ENCODE measurements at places on chromosomes 1 and 21. TPM values are rescaled to one million over a fixed set of nuclear protein-coding genes. Genes with fewer than 3 reads are reported as not detected.

DNA sequence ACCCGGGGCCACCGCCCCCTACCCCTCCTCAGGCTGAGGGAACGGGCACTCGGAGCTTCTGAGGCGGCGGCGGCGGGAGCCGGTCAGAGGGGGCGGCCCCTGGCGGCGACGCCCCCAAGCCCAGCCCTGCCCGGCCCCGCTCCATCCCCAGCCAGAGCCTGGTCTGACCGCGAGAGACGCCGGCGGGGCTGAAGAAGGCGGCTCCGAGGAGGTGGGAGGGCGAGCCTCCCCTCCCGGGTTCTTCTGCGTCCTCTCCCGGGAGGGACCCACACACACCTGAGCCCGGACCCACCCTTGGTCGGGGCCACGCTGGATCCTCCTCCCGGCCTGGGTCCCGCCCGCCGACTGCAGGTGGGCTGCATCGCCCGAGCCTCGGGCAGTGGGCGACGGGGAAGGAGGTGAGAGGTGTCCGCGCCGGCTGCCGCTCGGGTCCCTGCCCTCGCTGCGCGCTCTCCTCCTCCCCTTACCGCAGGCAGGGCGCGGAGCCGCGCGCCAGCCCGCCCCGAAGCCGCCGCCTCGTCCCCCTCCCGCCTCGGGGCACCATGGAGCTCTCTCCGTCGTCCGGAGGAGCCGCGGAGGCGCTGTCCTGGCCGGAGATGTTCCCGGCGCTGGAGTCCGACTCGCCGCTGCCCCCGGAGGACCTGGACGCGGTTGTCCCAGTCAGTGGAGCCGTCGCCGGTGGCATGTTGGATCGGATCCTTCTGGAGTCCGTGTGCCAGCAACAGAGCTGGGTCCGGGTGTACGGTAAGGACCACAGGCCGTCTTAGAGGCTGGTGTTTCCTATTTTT, at the start of gene RASAL2:
Gene RASAL2, plus strand, starts transcription at position 154 of the 788 bp plus-strand sequence. Its CDS starts 389 bp downstream, at position 543.
- H3K27ac ChIP-seq: peak within 1 kb of the TSS; percentile 88
- peak; percentile 80 for DNase-seq
- H3K4me3 ChIP-seq: peak within 1 kb of the TSS; percentile 73

DNA sequence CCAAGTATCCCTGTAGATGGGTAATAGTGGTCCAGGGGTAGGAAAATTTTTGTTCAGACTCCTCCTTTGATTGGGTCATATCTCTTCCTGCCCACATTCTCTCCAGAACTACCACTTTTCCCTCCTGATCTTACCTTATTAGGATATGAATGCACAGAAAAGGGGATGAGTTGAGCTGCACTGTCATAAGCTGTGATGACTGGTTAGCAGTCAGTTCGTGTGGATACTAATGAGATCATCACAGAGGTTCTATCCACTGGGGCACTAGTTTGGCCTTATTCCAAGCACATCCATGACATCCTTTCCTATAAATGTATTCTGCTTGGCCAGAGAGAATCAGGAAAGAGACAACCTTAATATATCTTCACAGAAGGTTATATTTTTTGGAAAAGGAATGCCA, 22.1 kb upstream of the TBX15 start:
- DNase-seq: no peak
- H3K4me1 ChIP-seq: peaks cover 8% of the 10 kb centered on the region
- H3K27ac ChIP-seq: no peak overlapping the region
- H3K4me3 ChIP-seq: no peak overlapping the region
- peaks cover 29% of the 10 kb centered on the region for H3K27me3 ChIP-seq
- no peaks in the 10 kb centered on the region for H3K36me3 ChIP-seq

DNA sequence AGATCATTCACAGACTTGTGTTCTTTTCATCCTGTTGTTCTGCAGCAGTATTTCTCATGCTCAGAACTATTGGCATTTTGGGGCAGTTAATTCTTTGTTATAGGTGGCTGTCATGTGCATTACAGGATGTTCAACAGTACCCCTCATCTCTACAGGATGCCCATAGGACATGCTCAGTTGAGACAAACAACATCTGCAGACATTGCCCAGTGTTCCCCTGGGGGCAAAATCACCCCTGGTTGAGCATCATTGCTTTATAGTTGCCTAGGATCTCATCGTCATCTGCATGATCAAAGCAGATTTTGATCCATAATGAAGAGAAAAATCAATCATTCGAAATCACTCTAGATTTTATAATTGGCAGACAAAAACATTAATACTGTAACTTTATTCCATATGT, 222.5 kb upstream of the CACYBP start:
- H3K27ac ChIP-seq: no peak overlapping the region
- H3K4me1 ChIP-seq: no peaks in the 10 kb centered on the region
- no peaks in the 10 kb centered on the region for H3K36me3 ChIP-seq
- H3K4me3 ChIP-seq: no peak overlapping the region

GRCh38 chr1:175742790-175743459, 470 bp downstream of the TNR start:
- no peaks in the 10 kb centered on the region for H3K27me3 ChIP-seq
- H3K27ac ChIP-seq: no peak overlapping the region
- no peak for DNase-seq

Gene LAMC1
- total RNA-seq: 80.9 TPM

Gene C1orf141
- not detected for total RNA-seq

GRCh38 chr1:168717906-168718891, 10.8 kb downstream of the DPT start:
- no peaks in the 10 kb centered on the region for H3K27me3 ChIP-seq
- DNase-seq: no peak
- no peaks in the 10 kb centered on the region for H3K36me3 ChIP-seq
- H3K4me1 ChIP-seq: no peaks in the 10 kb centered on the region
- no peak overlapping the region for H3K27ac ChIP-seq
- H3K4me3 ChIP-seq: no peak overlapping the region

Gene FAM72D
- not detected for total RNA-seq

- H3K27me3 ChIP-seq: no peaks in the 10 kb centered on the region
- H3K4me1 ChIP-seq: no peaks in the 10 kb centered on the region
- no peaks in the 10 kb centered on the region for H3K36me3 ChIP-seq
- no peak overlapping the region for H3K27ac ChIP-seq
Measured at GRCh38 chr1:172661107-172661506, 2.2 kb downstream of the FASLG start.

Gene PDPN
- total RNA-seq: 5.3 TPM

DNA sequence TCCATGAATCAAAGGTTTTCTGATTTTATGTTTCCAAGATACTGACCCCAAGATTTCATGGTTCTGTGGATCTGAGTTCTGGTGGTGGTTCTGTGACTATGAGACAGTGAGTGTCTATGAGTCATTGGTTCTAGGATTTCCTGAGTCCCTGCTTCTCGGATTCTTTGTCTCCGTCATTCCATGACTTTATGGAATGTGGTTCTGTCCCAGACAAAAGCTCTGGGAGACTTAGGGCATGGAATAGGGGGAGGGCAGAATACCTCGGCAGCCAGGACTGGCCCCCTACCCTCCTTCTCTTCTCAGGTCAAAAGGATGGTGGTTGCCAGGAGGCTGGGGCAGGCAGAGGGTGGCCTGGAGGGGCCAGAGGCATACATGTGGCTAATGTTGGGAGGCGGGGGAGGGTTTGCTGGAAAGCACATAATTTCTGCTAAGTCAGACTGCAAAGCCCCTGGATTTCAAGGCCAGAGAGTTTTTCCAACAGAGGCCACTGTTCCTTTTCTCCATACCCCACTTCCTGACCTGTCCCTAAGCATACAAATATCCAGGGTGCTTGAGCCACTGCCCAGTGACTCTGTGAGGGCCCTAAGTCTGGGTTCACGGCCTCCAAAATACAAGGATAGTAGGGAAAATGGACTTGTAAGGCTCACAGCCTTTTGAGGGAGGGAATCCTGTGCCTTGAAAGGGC, 17.2 kb downstream of the CDCP2 start:
- no peaks in the 10 kb centered on the region for H3K4me1 ChIP-seq
- H3K36me3 ChIP-seq: no peaks in the 10 kb centered on the region
- no peak overlapping the region for H3K27ac ChIP-seq
- no peak overlapping the region for H3K4me3 ChIP-seq

Gene ADGRB2
- total RNA-seq: 7.0 TPM

DNA sequence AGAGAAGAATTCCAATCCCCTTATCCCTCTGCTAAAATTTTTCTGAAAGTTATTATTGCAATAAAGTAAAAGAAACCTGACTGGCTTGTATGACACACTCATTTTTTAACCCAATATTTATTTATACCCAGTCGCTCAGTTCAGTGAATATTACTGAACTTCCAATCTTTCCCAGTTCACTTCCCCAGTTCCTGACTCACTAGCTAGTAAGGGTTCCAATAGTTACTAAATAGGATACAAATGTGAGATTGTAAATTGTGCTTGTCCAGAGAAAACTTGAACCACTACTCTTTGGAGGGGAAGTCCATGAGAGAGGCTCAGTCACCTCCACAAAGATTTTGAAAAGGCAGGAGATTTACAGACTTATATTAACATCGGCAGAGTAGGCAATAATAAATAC, 31.4 kb downstream of the PRDX6 start:
- no peaks in the 10 kb centered on the region for H3K4me1 ChIP-seq
- H3K27me3 ChIP-seq: no peaks in the 10 kb centered on the region
- no peaks in the 10 kb centered on the region for H3K36me3 ChIP-seq
- H3K27ac ChIP-seq: no peak overlapping the region
- DNase-seq: no peak

Gene KCNK1
- 1.8 TPM for total RNA-seq

Gene TSPEAR
- not detected for total RNA-seq

DNA sequence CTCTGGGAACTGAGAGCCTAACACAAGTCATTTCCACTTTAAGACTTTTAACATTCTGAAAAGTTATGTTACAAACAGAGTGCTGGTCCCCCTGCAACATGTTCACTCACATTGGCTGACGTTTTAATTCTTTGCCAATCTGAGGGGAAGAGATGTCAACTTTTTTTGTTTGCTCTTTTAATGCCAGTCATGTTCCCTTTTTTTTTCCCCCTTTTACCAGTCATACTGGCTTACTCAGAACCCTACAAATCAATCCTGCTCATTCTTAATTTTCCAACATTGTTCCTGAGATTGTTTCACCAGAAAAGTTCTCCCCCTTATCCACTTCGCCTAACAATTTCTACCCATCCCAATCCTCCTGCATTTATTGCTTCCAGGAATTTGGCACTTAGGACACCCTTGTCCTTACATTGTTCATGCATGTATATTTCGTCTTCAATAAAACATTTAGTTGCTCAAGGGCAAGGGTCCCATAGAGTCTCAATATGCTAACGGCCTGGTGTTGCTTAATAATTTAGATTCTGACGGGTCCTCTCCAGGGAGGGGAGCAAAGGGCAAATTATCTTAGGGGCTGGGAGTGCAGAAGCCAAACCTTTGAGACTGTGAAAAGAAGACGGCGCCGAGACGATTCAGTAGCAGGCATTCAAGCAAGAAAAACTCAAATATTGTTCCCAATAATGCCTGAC, 624 bp upstream of the CR1L start:
- H3K27me3 ChIP-seq: peaks cover 2% of the 10 kb centered on the region
- no peaks in the 10 kb centered on the region for H3K36me3 ChIP-seq
- H3K27ac ChIP-seq: no peak overlapping the region
- no peak for DNase-seq
- peaks cover 4% of the 10 kb centered on the region for H3K4me1 ChIP-seq

- peak overlapping the region; percentile 80 for H3K4me3 ChIP-seq
- no peaks in the 10 kb centered on the region for H3K36me3 ChIP-seq
- peak overlapping the region; percentile 93 for H3K27ac ChIP-seq
- peak; percentile 51 for DNase-seq
Measured at GRCh38 chr1:145994391-145995120, 1.8 kb downstream of the TXNIP start.

Gene MSH4
- 0.27 TPM for total RNA-seq

- DNase-seq: no peak
- no peaks in the 10 kb centered on the region for H3K4me1 ChIP-seq
- H3K27me3 ChIP-seq: no peaks in the 10 kb centered on the region
- H3K4me3 ChIP-seq: no peak overlapping the region
- H3K27ac ChIP-seq: no peak overlapping the region
Measured at GRCh38 chr1:192311281-192311680, 5.5 kb upstream of the RGS21 start.

GRCh38 chr1:30782361-30783255, 25.0 kb upstream of the LAPTM5 start:
- no peaks in the 10 kb centered on the region for H3K27me3 ChIP-seq
- no peak overlapping the region for H3K4me3 ChIP-seq
- DNase-seq: peak; percentile 74
- H3K36me3 ChIP-seq: no peaks in the 10 kb centered on the region
- H3K27ac ChIP-seq: peak overlapping the region; percentile 23

Gene SPRR3
- total RNA-seq: not detected

Gene FAM131C
- total RNA-seq: 4.6 TPM

Gene MANEAL
- 7.3 TPM for total RNA-seq

Gene NPL
- total RNA-seq: 4.8 TPM

Gene UBL4B
- total RNA-seq: not detected

Gene GBP2
- total RNA-seq: 257 TPM

GRCh38 chr1:111604931-111605330, 14.7 kb upstream of the RAP1A start:
- no peak for DNase-seq
- H3K36me3 ChIP-seq: no peaks in the 10 kb centered on the region
- no peak overlapping the region for H3K4me3 ChIP-seq
- H3K27me3 ChIP-seq: no peaks in the 10 kb centered on the region
- no peak overlapping the region for H3K27ac ChIP-seq
- no peaks in the 10 kb centered on the region for H3K4me1 ChIP-seq

- H3K36me3 ChIP-seq: peaks cover 6% of the 10 kb centered on the region
- H3K4me3 ChIP-seq: no peak overlapping the region
- no peaks in the 10 kb centered on the region for H3K4me1 ChIP-seq
- DNase-seq: no peak
- peaks cover 5% of the 10 kb centered on the region for H3K27me3 ChIP-seq
Measured at GRCh38 chr1:16981269-16981849, 939 bp upstream of the MFAP2 start.

GRCh38 chr1:183029591-183030000, 6.4 kb downstream of the LAMC1 start:
- H3K27ac ChIP-seq: peak overlapping the region; percentile 28
- no peak for DNase-seq
- H3K36me3 ChIP-seq: no peaks in the 10 kb centered on the region

Gene SPATA45
- total RNA-seq: not detected

- no peak overlapping the region for H3K27ac ChIP-seq
- no peaks in the 10 kb centered on the region for H3K4me1 ChIP-seq
- no peaks in the 10 kb centered on the region for H3K27me3 ChIP-seq
- DNase-seq: no peak
Measured at GRCh38 chr21:45932922-45933502, 48.6 kb upstream of the COL6A1 start.

DNA sequence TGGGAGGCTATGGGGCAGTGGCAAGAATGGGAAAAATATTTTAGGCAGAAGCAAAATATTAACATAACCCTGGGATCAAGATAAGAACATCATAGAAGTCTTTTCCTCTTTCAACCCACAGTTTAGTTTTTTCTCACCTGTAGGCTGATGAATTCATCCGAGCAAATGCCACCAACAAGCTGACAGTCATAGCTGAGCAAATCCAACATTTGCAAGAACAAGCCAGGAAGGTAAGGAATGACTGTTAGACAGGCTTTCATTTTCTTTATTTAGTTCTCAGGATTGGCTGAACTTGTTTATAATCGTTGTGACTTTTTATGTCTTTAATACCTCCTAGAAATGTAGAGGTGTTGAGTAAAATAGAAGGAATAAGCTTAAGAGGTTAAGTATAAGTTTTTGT, 6.4 kb downstream of the C1orf50 start:
- H3K27me3 ChIP-seq: no peaks in the 10 kb centered on the region
- no peak overlapping the region for H3K27ac ChIP-seq
- H3K36me3 ChIP-seq: no peaks in the 10 kb centered on the region
- peaks cover 22% of the 10 kb centered on the region for H3K4me1 ChIP-seq
- DNase-seq: no peak
